HCT116 (cell line): ENCODE measurements at places on chromosomes 2 and 18.

DNA sequence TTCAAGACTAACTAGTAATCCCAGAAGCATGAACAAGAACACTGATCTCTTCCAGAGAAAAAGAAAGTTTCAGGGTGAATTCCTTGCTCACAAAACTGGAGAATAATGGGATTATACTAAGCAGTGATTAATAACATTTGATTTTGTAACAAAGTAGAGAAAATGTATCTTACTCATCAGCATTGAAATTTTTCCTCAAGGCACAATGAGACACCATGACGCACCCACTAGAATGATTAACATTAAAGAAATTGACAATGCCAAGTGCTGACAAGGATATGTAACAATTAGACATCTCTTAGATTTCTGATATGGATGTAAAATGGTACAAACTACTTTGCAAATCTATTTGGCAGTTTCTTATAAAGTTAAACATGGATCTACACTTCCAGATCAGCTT is 101.1 kb upstream of the EPHA4 start:
- no peak for DNase-seq

GRCh38 chr2:223688094-223688835 is 86.1 kb upstream of the SCG2 start:
- DNase-seq: no peak

DNA sequence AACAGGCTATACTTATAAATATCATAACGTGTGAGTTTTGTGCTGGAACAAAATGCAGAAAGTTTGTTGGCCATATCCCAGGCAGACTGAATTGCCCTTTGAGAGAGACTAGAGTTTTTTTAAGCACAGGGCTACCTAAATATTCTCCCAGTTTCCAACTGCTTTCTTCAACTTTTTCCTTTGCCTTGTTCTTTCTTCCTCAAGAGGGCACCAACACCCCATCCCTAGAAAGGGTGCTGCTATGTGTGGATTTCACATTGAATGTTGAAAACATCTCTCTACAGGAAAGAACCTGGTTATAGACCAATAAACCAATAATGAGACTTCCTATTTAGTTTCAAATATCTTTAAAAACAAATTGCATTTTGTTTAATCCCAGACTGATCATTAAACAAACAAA is 87.9 kb downstream of the ICOS start:
- peak; percentile 19 for DNase-seq

GRCh38 chr2:182622231-182622630 is 93.8 kb upstream of the DNAJC10 start:
- no peak for DNase-seq

DNA sequence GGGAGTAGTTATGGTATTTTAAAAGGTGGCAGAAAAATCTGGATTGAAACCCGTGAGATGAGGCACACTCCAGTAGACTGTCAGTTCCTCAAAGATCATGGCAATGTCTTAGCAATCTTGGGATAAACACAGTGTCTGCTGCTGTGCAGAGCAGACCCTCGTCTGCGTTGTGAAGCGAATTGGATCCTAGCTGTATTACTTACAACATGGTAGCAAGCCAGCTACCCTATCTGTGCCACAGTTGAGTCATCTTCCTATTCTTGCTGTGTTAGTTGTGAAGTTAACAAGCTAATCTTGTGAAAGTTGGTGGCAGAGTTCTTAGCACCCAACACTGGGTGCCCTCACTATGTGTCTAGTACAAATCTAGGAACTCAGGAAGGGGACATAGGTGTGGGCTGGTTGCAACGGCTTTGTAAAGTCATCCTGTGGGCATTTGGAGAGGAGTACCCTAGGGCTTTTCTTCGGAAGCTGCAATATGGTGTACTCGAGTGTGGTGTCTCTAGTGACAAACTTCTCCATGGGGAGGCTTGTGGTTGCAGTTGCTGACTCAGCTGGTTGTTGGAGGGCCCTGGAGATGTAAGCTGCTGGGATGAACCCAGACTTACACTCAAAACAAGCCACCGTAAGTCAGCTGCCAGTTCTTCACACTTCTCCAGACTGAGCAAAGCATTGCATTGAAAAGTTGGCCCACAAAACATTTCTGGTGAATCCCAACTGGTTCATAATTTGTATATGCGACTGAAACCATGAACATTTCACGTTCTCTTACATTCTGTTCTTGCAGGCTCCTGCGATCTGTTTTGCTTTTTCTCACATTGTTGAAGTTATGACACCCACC is 61.5 kb downstream of the ADCYAP1 start:
- no peak for DNase-seq

GRCh38 chr2:112831513-112831845 is 5.1 kb downstream of the IL1B start:
- no peak for DNase-seq

DNA sequence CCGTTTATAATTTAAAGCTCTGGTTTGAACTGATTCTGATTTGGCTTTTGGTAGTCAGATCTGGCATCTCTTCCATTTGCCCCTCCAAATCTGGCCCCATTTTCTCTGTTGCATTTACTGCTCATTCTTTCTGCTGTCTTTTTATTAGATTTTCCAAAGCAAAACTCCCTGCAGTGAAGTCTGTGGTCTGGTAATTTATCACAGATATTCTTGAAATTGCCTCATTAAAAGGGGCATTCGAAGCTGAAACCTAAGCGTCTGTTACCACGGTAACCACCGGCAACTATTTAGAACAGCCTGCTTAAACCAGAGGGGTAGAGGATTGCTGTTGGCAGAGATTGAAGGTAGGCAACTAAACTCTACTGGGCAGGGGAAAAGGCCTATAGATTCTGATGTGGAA is 111.5 kb upstream of the UPP2 start:
- no peak for DNase-seq

GRCh38 chr2:36634981-36635597 is 37.1 kb upstream of the FEZ2 start:
- no peak for DNase-seq

- no peak for DNase-seq
Observed at GRCh38 chr18:9711361-9712129, 3.4 kb downstream of the RAB31 start.

GRCh38 chr2:183868707-183869106 is 729.6 kb upstream of the ZNF804A start:
- no peak for DNase-seq
